ENCODE measurements at places on chromosomes 1 and 21.

GRCh38 chr1:43994794-43995790, 3.7 kb downstream of the CCDC24 start:
- no peak for DNase-seq

GRCh38 chr1:69513601-69514000, 54.1 kb upstream of the LRRC7 start:
- DNase-seq: no peak

DNA sequence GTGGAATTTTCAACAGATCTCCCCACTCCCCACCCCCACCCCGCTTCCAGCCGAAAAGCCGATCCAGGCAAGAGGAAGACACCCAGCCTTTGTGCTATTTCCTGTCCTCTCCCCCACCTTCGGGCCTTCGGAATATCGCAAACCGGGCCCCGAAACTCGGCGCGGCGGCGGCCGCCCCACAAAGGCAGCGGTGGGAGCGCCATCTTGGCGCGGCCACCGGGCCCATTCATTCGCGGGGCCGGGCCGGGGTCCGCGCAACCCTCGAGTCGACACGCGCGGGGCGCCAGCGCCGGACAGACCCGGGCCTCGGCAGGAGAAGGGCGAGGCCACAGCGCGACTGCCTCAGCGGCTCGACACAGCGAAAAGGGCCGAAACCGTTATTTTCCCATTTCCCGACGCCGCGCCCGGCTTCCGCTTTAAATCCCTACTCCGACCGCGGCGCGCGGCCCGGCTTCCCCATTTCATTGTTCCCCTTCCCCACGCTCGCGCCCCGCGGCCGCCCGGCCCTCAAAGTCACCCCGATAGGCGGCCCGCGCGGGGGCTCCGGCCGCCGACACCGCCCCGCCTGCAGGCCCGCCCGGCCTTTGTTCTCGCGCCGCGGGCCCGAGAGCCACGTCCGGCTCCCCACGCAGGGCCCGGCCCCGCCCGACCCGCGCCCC, 911 bp downstream of the GNB1 start:
- DNase-seq: no peak

GRCh38 chr1:1858382-1859086, 32.4 kb downstream of the GNB1 start:
- DNase-seq: no peak

DNA sequence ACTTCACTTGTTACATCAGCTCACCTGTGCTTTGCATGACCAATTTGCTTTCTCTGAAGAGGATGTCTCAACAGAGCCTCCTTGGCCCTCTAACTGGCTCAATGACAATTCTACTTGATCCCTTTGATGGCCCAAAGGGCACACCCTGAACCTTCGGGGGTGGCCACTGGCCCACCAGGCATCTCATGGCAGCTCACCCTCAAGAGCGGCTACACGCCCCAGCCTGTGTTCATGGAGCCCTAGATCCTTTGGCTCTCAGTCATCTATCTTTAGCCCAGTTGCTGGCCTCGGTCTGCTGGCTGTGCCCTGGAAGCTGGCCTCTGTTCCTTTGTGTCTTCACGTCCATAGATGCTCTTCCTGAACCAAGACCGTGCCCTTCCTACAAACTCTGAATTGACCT, 476.7 kb downstream of the NPHP4 start:
- DNase-seq: no peak

DNA sequence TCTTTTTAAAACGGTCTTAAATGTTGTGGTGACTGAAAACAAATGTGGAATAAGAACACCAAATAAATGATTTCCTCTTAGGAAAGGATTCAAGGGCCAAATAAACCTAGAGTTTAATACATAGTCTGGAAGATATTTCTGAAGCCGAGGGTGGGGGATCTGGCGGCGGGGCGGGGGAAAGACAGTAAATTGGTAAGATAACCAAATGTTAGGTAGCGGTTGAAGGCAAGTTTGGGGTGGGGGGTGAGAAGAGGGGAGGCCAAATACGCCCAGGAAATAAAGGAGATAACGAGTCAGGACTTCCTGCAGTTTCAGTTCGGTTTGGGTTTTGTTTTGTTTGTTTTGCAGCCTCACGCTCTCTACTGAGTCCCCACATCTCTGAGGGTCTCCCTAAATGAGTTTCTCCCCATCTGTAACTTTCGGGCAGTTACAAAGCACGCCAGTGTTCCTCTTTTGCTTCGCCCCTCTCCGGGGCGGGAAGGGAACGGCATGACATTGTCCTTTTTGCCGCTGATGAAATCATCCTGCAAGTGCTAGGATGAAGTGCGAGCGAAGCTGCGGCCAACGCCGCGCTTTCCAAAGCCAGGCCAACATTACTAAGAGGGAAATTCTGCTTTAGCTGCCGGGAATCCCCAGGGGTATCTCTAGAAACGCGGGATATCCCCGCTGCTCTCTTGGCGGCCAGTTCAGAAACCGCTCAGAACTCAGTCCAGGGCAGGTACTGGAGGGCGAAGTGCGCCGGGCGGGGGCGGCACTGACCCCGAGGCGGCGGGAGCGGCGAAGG, 844 bp downstream of the NIBAN1 start:
- DNase-seq: peak; percentile 15

- DNase-seq: no peak
Observed at GRCh38 chr1:163050496-163050895, 18.7 kb upstream of the RGS4 start.

GRCh38 chr21:33643658-33644311, 1.5 kb downstream of the ITSN1 start:
- DNase-seq: no peak

- DNase-seq: no peak
Observed at GRCh38 chr1:3593334-3593733, 18.0 kb downstream of the MEGF6 start.

DNA sequence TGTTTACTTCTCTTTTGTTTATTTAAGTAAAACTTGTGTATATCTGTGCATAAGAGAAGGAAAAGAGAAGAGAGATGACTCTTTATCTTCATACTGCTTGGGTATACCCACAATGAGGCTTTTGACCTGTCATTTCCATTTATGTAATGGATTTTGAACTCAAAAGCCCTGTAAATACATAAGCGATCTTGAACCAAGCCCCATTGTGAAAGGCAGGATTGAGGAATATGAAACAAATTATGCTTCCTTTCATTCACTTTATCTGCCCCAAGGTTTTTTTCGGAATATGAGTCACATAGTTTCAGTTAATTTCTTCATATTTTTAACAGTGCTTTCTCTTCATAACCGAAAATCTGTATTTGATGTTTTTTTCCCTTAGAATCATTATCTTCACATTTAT, 21.4 kb downstream of the CNST start:
- DNase-seq: no peak

Data from stimulated activated CD8-positive, alpha-beta memory T cell treated with anti-CD3 and anti-CD28 coated beads, Interleukin-4, amount 100 ng/mL, for 1 hour (primary cell).